Posterior vena cava (tissue), 2 donors: ENCODE measurements at places on chromosomes 7 and 10. TPM values are rescaled to one million over a fixed set of nuclear protein-coding genes. Genes with fewer than 3 reads are reported as not detected.

The THSD7A gene
- total RNA-seq: 7.0 TPM

The GLI3 gene
- 27.2 TPM for total RNA-seq

The ATP5MK gene
- 362 TPM for total RNA-seq

The PTF1A gene
- total RNA-seq: not detected

The SDK1 gene
- 18.3 TPM for total RNA-seq

The SH2B2 gene
- total RNA-seq: 4.6 TPM

The LRRN3 gene
- 1.3 TPM for total RNA-seq

The ZNF503 gene
- total RNA-seq: 27.9 TPM

The LRRC4 gene
- 7.3 TPM for total RNA-seq

The CADPS2 gene
- total RNA-seq: 15.6 TPM
